ENCODE measurements at places on chromosomes 5 and 9.

- DNase-seq, result peak; percentile 94
Measured at GRCh38 chr5:134436523-134437339, 25.1 kb upstream of the CDKN2AIPNL start.

GRCh38 chr5:42951293-42951840 is 88.8 kb downstream of the ANXA2R start:
- DNase-seq, result no peak

DNA sequence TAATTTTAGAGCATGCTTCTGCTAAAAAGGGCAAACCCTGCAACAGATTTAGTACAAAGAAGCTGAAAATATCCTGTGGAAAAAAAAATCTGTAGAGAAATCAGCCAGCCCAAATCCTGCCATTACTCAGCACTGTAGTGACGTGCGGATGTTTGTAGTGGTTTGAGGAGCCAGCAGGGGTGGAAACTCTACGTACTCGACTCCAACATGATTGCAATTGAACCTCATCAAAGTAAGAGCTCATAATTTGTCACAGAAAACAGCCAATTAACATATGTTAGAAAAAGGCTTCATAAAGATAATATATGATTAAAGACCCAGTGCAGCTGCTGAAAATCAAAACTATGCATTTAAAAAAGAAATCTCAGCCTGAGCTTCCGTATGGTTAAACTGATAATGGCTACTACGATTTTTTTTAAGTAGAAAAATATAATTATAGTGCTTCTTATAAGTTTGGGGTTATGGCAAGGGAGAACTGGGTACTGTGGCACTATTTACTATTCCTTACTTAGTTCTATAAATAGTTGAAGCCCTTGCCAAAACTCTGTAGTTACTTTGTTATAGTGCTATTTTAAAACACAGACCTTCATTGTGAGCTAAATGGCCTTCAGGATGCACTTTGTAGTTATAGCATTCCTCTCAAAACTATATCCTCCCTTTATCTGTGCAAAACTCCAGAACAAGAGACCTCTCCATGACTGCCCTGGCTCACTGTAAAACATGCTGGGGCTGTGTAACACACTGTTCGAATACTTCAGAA is 49.4 kb downstream of the MEF2C start:
- DNase-seq, result no peak

DNA sequence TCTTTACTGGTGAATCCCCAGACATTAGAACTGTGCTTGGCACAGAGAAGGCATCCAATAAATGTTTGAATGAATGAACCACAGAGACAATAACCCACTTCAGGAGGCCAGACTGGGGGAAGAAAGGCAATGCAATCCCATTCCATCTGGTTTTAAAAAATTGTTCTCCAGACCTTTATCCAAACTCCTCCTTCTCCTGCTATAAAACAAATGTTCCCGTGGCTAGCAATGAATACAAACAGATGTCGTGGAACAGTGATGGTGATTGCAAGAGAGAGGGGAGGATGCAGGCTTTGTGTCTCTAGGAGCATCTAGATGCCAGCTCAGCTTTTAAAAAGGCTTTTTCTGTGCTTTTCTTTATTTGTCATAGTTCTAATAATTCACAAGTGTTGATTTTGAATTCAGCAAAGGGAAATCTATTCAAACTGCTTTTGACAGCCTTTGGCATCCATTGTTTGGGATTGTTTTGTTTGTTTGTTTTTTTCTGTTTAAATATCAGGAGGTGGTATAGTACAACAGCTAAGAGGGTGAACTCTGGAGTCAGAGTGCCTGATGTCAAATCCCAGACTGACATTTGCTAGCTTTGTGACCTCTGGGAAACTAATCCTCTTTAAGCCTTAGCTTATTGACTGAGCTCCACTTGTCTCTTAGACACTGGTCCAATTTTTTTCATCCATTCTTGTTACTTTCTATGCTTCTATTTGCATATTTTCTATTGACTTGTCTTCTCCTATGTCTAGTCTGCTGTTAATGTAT is 59.1 kb downstream of the TNFSF15 start:
- DNase-seq, result no peak

- DNase-seq, result no peak
Measured at GRCh38 chr5:95900383-95900958, 61.2 kb downstream of the ELL2 start.

DNA sequence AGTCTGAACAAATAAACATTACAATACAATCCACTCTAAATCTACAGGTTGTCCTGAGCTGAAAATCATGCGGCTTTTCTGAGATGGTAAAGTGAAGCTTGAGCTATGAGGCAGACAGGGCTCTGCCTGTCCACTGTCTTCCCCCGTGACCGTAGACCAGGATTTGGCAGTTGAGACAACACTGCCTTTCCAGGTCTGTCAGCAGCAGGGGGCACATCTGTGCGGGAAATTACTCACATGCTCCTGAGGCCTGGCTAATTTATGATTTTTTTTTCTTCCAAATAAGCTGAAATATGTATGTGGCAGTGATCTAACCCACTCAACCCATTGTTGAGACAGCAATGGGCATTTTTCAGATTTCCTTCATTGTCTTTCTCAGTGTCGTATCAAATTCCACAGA is 307.9 kb downstream of the FBXL7 start:
- DNase-seq, result no peak

GRCh38 chr9:112764837-112765236 is 14.3 kb downstream of the SNX30 start:
- DNase-seq, result no peak

DNA sequence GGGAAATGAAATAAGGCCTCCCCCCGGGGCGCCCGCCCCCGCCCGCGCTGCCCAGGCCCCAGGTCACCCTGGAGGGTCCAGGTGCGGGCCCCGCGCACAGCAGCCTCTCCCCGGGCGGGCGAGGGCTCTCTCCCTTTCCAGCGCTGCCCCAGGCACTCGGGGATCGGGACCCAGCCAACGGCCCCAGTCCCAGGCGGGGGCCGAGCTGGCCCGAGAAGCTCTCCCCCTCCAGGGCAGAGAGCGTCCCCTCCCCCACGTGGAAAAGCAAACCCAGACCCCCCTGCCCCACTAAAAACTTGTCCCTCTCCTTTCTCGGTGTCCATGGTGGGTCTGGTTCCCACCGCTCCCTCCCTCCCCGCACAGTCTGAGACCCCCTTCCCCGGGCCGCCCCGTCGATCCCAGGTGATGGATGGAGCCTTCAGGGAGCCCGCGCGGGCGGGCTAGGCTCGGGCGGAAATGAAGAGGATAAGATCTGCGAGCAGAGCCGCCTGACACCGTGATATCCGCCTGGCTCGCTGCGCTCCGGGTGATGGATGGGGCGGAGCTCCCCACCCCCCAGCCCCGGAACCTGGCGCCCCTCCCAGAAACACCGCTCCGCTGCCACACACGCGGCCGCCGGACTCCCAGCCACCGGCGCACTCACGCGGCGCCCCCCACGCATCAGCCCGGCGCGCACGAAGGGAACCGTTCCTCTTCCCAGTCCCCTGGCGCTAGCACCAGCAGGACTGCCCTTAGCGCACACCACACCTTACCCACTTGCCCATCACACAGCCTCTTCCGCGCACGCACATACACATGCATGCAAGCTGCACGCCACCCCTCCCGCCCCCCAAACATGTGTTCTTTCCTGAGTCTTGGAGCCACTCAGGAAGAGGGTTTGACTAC is 81.7 kb upstream of the ZBTB43 start:
- DNase-seq, result no peak

GRCh38 chr9:69645488-69645887 is 26.7 kb downstream of the APBA1 start:
- DNase-seq, result peak; percentile 95
